ENCODE measurements at places on chromosomes 11 and 22.

DNA sequence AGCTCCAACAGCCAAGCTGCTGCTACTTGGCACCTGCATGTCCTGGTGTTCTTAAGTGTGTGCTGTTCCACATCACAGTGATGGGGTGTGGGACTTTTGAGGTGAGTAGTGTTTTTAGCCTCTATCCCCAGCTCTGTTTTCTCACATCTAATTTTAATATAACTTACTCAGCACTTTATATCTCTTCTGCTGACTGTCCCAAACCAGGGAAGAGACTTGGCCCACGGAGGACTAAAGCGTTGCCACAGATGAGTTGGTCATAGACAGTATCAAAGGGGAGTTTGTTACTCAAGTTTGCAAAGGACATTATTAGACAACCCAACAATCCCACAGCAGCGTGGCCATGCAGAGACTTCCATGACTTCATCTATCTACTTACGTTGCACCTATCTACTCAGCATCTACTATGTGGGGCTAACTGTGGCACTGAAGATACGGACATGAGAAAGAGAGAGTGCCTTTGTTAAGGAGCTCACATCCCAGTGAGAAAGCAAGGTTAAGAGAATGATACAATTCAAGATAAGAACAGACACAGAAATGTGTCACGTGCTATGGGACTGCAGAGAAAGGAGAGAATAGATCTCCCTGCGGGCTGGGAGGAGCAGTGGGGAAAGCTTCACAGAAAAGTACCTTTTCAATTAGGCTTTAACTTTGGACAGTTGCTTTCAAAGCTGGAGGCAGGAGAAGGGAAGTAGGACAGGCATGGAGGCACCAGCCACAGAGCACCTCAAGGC, 82.4 kb downstream of the ME3 start:
- no peak for DNase-seq

DNA sequence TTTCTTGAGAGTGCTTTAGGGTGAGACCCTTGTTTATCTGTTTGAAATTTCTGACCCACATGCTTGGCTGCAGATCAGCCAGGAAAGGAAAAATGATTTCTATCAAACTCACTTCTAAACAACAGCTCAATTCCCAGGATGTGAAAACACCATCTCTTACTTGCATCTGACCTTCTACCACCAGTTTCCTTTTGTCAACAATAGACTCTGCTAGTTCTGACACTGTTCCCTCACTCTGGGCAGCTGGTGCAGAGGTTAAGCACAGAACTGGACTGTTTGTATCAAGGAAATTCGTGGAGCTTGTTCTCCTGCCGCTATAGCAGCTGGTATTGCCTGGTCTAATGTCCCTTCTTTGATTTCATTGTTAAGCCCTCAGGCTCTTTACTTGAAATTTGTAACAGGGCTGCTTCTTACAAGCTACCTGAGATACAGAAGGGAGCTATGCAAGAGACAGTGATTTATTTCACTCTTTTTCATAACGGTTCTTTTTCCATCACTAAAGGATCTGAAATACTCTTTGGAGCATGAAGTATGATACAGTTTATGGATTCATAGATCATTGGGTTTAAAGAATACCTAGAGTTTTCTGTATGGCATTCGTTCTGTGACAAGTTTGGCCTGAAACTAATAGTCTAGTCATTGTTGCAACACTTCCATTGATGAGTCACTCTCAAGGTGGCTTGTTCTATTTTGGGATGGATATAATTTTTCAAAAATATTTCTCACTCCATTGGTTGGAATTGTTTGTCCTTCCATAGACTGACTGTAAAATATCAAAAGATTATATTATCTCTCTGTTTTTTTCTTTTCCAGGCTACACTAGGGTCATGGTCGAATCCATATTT, 178.2 kb upstream of the ZC3H12C start:
- DNase-seq, result no peak

DNA sequence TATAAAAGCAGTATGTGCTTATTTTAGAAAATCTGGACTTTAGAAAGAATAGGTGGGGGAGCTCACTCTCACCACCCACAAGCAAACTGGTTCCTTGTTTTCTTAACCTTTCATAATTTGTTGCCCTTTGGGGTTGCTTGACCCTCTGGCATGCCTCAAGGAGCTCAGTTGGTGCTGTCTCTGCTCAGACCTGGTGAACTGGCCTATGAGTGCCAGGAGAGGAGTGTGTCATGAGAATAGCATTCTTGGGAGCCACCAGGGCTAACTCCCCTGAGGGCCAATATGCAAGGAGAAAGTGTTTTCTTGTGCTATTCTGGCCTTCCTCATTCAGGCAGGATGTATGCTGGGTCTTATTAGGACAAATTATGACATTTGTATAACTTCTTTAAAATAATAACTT, 21.0 kb upstream of the AMOTL1 start:
- no peak for DNase-seq

- no peak for DNase-seq
Observed at GRCh38 chr11:68412593-68413475, 47.7 kb upstream of the PPP6R3 start.

- no peak for DNase-seq
Observed at GRCh38 chr11:83881428-83881827, 595.3 kb upstream of the CCDC90B start.

DNA sequence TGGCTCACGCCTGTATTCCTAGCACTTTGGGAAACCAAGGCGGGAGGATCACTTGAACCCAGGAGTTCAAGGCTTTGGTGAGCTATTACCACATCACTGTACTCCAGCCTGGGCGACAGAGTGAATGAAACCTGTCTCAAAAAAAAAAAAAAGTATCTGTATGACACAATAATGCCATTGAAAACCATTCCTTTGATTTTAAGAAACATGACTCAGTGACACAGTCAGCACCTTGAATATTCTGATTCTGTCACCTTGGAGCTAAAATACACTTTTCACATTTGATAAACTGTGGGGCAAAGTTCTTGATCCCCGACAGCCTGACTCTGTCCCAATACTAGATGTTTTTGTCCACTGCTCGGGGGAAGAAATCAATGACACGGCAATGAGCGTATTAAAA, 16.7 kb upstream of the ELFN2 start:
- DNase-seq, result no peak

GRCh38 chr11:131246663-131247062, 123.8 kb upstream of the NTM start:
- no peak for DNase-seq

DNA sequence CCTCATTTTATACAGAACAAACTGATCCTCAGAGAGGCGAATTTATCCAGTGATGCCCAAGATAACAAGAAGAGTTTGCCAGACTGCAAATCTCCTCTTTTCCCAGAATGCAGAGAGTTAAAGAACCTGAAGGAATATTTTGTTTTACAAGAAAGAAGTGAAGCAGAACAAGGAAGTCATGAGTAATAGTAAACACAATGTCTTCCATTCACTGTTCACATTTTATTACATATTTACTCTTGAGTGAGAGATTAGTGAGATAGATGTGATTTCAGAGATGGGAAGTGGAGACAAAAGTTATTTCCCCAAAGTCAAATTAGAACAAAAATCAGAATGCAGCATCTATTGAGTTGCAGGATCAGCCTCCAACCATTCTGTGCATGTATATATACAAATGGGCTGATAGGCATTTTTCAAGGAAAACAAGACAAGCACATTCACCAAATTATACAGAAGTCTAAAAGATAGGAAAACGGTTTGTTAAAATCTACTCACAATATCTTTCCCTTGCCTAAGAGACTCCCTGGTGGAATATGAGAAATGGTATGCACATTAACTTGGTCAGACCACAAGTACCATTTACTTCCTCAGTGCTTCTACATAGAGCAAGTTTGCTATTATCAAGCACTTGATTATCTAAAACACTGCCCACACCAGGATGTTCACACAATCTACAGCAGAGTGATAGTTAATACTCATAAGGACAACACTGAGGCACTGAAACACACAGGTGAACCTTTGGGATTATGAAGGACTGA, 12.0 kb downstream of the GUCY1A2 start:
- DNase-seq, result no peak

DNA sequence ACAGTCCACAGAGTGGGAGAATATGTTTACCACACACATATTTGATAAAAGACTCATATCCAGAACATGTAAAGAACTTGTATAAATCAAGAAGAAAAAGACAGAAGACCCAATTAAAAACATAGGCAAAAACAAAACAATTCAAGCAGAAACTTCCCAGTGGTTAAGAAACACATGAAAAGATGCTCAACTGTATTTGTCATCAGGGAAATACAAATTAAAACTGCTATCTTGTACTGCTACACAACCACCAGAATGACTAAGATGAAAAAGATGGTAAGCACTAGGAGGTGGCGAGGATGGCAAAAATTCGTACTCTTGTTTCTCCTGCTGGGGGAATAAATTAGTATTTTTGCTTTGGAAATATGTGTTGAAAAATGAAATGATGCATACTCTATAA, 192.3 kb upstream of the C11orf87 start:
- no peak for DNase-seq

DNA sequence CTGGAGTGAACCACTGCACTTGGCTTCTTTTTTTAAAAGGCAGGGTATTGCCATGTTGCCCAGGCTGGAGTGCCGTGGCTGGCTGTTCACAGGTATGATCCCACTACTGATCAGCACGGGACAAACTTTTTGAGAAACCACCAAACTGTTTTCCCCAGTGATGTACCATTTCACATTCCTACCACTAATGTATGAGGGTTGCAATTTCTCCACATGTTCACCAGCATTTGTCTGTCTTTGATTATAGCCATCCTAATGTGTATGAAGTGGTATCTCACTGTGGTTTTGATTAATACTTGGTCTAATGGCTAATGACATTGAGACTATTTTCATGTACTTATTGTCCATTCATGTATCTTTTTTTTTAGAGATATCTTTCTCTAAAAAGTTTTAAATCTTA, 41.5 kb upstream of the EP300 start:
- no peak for DNase-seq

DNA sequence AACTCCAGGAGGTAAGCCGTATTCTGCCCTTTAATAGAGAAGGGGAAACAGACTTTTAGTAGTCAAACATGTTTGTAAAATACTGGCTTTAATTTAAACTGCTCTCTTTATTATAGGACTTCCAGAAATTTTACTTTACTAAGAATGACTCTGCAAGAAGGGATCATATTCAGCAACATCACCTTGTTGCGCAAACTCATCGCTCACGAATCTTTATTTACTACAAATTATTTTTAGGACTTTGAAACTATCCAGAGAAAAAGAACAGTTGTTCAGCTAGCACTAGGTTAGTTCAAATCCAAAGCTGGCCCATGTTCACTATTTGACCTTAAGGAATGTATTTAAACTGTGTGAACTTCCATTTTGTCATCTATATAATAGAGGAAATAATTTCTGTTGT, 498.3 kb upstream of the TENM4 start:
- DNase-seq, result no peak

DNA sequence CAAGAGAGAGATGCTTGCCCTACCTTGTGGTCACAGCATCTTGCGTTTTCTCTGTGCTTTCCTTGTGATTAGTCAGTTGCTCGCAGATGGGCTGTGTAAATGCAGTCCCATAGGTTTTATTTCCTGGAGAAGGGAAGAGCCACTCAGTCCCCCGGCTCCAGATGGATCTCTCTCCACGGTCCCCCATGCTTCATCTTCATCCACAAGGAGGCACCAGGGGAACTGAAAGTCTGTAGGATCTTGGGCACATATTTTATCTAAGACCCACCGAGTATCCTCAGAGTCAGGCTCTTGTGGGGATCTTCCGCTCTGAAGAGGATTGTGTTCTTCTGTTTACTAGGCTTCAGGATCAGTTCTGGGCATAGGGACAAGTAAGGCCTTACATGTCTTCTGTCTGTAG, 66.8 kb upstream of the E2F8 start:
- DNase-seq, result no peak

GRCh38 chr22:19527321-19527721, 3.1 kb upstream of the CLDN5 start:
- no peak for DNase-seq

- DNase-seq, result no peak
Observed at GRCh38 chr22:22348127-22348814, 103.7 kb downstream of the VPREB1 start.

- no peak for DNase-seq
Observed at GRCh38 chr11:64970731-64971151, 1.2 kb downstream of the MAJIN start.

DNA sequence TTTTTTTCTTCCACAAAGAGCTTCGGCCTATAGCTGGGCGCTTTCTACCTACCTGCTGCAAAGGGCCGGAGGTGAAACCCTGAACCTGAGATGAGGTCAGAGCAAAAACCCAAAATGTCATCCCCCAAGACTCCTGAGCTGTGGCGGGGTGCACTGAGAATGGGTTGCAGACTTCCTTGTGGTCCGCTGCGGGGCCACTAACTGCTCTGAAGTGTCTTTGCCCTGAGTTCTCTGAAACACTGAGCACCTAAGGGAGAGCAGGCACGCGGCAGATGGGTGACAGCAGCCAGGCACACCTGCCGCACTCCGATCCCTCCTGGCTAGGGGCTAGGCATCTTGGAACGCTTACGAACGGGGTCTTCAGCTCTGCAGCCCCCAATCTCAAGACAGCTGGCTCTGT, 29.3 kb downstream of the RASD2 start:
- no peak for DNase-seq

- no peak for DNase-seq
Observed at GRCh38 chr11:77411137-77411707, 62.7 kb downstream of the PAK1 start.

DNA sequence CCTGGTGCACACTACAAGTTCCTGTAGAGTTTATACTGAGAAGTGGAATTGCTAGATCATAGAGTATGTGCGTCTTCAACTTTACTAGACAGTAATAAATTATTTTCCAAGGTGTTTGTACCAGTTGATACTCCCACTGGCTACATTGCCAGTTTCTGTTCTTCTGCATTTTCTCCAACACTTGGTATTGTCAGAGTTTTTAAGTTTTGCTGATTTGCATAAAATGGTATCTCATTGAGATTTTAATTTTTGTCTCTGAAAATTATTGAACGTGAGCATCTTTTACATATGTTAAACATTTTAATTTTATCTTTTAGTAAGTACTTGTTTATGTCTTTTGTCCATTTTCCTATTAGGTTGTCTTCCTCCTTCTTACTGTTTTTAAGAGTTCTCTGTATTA, 7.3 kb downstream of the TBCEL start:
- no peak for DNase-seq

DNA sequence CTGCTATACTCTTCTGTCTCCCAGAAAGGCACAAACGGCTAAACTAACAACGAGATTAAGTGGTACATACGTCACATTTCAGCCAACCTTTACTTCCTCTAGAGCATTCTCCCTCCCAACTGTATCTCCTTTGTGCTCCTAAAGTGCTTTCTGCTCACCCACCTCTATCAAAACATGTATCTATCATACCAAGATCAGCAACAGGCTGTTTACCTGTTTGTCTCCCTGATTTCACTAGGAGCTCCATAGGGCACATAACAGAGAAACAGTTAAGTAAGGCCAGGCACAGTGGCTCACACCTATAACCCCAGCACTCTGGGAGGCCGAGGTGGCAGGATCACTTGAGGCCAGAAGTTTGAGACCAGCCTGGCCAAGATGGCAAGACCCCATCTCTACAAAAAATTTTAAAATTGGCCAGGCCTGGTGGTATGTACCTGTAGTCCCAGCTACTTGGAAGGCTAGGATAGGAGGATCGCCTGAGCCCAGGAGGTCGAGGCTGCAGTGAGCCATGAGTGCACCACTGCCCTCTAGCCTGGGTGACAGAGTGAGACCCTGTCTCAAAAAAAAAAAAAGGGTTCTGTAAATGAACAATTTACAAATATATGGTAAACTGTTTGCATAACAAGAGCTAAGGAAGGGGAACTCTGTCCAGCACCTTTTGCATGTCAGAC, 2.8 kb downstream of the NDUFC2 start:
- no peak for DNase-seq

- no peak for DNase-seq
Observed at GRCh38 chr22:28869736-28870135, 13.6 kb upstream of the ZNRF3 start.

- DNase-seq, result no peak
Observed at GRCh38 chr11:36763187-36763586, 165.2 kb upstream of the RAG2 start.
